ENCODE measurements at places on chromosomes 2 and 18. TPM values are rescaled to one million over a fixed set of nuclear protein-coding genes. Genes with fewer than 3 reads are reported as not detected.

DNA sequence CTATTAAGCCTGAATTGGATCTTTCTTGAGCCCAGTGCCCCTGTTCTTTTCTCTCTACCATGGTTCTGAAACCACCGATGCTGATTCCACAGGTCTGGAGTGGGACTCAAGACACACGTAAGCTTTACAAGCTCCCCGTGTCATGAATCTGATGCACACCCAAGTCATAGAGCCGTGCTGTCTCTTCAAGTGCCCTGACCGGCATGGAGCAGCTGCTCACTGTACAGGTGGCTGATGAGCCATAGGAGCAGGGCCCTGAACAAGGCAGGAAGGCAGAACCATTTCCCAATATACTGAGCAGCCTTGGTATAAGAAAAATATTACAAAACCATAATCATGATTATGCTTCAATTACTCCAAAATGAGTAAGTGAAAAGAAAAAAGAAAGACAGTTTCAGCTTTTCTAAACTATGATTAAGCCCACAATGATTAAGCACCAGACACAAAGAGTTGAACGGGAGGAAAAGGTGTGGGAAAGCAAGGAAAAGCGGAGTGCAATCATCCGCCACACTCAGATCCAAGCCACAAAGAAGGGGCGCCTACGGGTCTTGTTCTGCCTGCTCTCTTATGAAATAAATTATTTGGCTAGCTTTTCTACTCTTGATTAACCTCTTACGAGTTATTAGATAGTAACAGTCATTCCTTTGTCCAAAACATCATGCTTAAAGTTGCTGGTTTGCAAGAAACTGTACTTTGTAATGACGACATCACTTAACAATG, 41.7 kb downstream of the NOL10 start:
- peaks cover 60% of the 10 kb centered on the region for H3K36me3 ChIP-seq
- H3K27ac ChIP-seq: no peak overlapping the region
- DNase-seq: no peak
- no peaks in the 10 kb centered on the region for H3K27me3 ChIP-seq

DNA sequence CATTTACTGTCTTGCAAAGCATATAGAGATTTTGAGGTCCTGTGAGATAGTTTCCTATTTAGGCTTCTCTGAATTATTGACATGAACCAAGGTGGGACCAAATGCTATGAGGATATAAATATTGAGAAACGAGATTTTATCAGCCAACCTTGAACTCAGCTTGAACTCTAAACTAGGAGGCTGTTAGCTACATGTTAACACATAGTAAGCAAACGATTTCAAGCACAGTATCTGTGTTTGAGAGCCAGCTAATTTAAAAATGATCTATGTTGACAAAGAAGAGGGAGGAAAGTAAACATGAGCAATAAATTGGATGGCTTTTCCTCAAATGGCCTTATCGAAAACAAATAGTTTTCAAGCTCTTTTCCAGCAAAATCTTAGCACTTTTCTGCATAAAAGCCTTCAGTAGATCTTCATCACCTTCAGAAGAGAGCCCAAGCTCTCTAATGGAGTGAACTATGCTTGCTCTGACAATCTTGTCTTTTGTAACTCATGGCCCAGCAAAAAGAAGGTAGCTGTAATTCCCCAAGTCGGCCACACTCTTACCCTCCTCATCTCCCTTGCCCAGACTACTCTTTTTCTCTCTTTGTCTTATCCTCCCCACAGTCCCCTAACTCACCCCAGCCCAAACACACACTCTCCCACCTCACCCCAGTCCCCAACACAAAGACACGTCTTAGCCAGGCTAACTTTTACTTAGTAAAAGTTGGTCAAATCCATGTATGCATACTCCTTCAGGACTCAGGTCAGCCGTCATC, 14.7 kb downstream of the CD28 start:
- H3K27me3 ChIP-seq: no peaks in the 10 kb centered on the region
- H3K4me1 ChIP-seq: peaks cover 13% of the 10 kb centered on the region
- no peak overlapping the region for H3K27ac ChIP-seq
- DNase-seq: no peak
- no peak overlapping the region for H3K4me3 ChIP-seq

DNA sequence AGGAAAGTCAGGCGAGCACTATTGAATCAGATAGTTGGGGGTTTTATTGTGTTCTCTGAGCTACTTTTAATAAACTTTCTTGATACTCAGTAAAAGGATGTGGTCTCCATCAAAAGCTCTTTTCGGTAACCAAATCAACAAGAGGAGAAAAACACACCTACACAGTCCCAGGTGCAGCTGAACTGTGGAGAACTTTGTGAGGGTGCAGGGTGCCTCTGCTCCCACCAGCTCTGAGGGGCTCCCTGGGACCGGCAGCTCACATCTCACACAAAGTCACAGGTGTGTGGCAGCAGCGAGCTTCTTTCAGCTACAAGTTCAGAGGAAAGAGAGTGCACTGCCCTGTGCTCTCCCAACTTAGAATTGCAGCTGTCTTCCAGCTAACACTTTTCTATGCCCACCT, 650.4 kb downstream of the RNF144A start:
- no peaks in the 10 kb centered on the region for H3K36me3 ChIP-seq
- no peak for DNase-seq
- H3K27ac ChIP-seq: no peak overlapping the region
- H3K4me3 ChIP-seq: no peak overlapping the region
- no peaks in the 10 kb centered on the region for H3K27me3 ChIP-seq

DNA sequence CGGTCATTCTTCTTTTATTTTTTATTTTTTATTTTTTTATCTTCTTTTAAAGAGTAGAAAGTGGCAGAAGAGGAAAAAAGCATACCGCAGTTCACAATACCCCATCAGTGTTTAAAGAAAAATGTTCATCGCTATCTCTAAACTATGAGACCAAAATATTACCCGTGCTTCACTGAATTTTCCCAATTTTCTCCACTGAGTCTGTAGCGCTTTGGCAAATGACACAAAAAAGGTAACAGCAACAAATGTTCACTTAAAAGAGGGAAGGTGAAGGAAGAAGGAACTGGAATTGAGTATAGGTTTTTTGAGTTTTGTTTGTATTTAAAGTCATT, 15.1 kb upstream of the RIOK3 start:
- H3K27me3 ChIP-seq: no peaks in the 10 kb centered on the region
- peak overlapping the region; percentile 91 for H3K4me3 ChIP-seq
- no peaks in the 10 kb centered on the region for H3K4me1 ChIP-seq
- DNase-seq: no peak

DNA sequence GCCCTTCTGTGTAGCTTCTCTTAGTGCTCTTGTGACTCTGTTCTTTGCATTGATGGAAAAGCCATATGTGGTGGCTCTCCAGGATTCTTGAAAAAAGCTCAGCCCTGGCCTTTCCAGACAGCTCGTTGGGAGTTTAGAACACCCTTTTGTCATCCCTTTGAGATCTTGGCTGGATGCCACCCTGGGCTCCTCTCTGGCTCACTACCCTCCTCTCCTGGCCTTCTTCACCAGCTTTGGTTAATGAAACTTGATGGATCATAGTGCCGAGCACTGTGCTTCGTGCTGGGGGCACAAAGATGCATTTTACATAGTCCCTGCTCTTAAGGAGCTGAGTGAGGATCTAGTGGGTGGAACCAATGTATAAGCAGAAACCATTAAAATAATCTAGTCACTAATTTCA, 15.6 kb upstream of the FHOD3 start:
- no peaks in the 10 kb centered on the region for H3K36me3 ChIP-seq
- H3K4me3 ChIP-seq: no peak overlapping the region
- peaks cover 13% of the 10 kb centered on the region for H3K27me3 ChIP-seq

GRCh38 chr18:26925313-26925712, 59.8 kb upstream of the AQP4 start:
- no peaks in the 10 kb centered on the region for H3K27me3 ChIP-seq
- H3K36me3 ChIP-seq: no peaks in the 10 kb centered on the region
- no peak for DNase-seq
- no peak overlapping the region for H3K4me3 ChIP-seq
- H3K27ac ChIP-seq: no peak overlapping the region

Gene TFCP2L1
- 22.0 TPM for total RNA-seq

Gene MROH2A
- not detected for total RNA-seq

Gene ANKRD23
- total RNA-seq: 1.7 TPM

Gene NCOA1
- total RNA-seq: 46.9 TPM

Gene ATP8B1
- 30.7 TPM for total RNA-seq

Gene IL36G
- total RNA-seq: not detected

Gene ABCG8
- not detected for total RNA-seq
